Common myeloid progenitor, CD34-positive (primary cell): ENCODE measurements at places on chromosomes 6 and 20.

- DNase-seq: no peak
Measured at GRCh38 chr6:113505084-113505699, 352.0 kb upstream of the MARCKS start.

DNA sequence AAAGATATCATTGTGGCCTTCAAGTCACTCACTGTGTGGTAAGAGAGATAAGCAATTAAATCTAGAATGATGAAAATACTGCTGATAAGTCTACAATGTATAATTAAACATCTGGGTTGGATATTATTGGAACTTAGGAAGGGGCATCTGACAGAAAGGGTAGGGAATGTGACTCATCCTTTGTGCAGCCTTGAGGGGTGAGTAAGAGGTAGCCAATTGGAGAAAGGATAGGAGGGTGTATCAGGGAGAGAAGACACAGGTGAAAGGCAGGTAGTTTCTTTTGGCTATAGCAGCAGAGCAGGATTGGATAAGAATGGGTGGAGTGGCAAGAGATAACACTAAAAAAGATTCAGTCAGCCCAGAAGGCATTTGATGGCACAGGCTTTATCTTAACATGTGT, 182.0 kb downstream of the COL21A1 start:
- no peak for DNase-seq

DNA sequence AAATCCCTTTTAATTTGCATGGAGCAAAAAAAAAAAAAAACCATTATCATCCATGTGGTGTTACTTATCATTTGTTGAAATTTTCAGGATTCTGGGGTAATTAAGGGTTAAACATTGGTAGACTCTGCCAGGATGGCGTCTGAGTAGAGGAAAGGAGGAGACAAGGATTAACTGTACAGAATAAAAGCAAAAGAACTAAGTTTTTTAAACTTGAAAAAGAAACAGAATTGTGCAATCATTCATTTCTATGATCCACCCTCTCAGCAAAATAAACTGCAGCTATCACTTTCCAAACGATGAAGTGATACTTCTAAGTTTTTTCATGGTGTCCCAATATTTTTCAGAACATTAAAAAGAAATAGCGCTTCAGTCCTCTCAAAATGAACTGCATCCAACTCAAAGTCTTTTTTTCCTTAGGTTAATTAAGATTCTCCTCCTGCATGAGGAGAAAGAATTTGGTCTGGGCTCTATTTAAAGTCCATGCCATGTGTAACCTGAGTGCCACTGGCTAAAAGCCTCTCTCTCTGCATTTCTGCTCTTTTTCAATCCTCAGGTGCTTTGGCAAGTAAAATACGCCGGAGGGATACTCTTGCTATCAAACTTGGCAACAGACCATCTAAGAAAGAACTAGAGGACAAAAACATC, 69.5 kb upstream of the LTV1 start:
- DNase-seq: no peak

DNA sequence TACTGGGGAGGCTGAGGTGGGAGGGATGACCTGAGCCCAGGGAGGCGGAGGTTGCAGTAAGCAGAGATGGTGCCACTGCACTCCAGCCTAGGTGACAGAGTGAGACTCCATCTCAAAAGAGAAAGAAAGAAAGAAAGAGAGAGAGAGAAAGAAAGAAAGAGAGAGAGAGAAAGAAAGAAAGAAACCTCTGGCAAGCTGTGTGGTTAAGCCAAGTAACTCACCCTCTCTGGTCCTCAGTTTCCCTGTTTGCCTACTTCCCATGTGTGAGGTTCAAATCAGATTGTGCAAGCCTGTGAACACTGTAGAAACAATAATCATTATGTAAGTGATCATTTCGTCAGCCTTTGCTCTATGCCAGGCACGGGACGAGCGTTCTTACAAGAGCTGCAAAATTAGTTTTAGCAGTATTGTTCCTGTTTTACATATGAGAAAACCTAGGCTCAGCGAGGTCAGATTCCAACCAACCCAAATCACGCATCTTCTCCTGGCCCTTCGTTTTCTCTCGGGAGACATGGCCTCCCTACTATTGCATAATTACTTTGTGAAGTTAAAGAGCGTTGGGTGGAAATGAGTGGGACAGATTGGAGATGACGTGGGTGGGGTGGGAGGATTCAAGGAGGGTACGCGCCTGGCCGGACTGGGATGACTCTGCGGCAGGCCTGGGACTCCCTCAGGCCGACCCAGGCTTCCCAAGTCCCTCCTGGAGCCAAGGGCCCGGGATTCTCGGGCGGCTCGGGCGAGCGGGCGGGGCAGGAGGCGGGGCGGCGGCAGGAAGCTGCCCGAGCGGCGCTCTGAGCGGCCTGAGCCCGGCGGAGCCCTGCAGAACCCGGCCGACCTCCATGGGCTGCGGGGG, at the start of gene SNX21:
TSS of gene SNX21 (plus strand) at position 770 of the 853 bp plus-strand sequence. CDS start 121 bp downstream, outside the sequence.
- peak; percentile 46 for DNase-seq

- no peak for DNase-seq
Measured at GRCh38 chr6:53461696-53462095, 83.2 kb downstream of the GCLC start.

DNA sequence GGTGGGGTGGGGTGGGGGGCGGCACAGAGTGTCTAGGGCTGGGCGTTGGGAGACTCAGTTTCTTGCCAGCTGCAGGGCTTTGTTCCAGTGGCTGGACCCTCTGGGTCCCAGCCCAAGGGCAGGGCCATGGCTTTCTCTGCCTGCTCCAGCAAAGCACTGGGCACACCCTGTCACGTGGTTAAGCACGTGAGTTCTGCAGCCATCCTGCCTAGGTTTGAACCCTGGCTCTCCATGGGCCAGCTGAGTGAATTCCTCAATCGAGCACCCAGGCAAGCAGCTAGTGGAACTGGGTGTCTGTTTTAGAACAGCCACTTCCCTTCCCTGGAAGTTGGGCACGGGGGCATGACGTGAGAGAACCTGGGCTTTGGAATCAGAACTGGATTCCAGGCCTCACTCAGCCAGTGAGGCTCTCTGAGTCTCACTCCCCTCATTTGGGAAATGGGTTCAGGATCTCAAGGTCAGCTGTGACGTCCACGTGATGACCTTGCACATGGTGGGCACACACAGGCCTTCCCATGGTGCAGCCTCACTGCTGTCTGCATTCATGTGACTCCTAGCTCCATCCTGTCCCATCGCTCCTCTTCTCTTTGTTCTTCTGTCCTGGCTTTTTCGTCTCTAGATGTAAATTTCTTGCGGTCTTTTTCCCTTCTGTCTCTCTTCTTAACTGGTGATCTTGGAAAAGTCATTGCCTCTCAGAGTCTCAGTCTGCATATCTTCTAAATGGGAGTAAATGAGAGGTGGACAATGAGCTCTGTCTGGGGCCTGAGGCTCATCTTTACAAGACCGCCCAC, 45.9 kb downstream of the NOL4L start:
- DNase-seq: no peak

- no peak for DNase-seq
Measured at GRCh38 chr6:8082954-8083858, 19.0 kb upstream of the BLOC1S5 start.

- DNase-seq: no peak
Measured at GRCh38 chr20:10573273-10573950, 100.4 kb downstream of the JAG1 start.

DNA sequence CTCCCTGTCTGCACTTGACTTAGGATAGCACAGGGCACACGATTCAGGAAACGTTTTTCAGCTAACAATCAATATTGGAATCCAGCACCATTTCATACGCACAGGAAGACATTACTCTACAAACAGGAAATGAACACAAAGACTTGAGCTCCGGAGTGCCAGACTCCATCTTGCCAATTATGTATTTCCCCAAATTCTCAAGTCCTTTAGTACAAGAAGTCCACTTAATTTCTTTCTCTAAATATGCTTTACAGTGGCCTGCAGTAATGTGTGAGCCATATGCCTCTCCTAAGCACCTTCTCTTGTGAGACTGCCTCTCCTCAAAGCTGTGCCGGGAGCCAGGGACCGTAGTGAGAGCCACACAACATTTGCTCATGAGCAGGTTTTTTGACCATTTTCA, 168.2 kb downstream of the THBS2 start:
- DNase-seq: no peak

DNA sequence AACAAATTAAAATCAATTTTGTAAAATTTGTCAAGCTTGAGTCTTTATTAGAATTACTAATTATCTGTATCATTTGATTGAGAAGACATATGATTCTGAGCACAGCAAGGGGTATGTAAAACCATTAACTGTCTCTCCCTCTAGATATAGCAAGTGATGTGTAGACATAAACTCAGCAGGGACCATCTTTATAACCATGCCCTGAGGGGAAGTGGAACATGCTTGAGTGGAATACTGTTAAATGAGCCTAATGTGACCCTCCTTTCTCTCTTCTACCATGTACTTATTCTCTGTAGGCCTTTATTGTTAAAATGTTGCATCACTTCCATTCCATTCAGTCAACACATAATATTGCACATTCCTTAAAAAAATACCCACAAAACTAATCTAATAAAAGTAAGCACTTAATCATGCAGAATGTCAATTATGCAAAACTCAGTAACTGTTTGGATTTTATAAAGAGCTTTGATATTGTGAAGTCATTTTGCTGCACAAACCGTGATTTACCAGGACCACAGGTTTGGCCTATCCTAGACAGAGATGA, 896.6 kb upstream of the MANEA start:
- no peak for DNase-seq

DNA sequence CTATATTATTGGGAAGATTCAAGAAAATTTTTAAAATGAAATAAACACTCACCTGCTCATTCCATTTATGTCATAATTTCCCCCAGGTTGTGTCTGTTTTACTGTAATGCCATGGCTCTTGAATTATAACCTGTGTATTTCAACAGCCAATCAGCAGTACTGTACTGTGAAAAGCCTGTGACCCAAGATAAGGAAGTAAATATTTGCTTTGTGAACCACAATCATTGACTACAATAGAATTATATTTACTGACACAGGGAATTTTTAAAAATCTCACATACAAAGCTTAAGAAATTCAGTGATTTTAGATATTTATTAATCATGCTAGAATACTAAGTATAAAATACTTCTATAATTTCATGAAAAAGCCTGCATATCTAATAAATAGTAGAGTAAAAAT, 6.0 kb downstream of the RGS17 start:
- peak; percentile 30 for DNase-seq
